Activated CD4-positive, alpha-beta T cell treated with anti-CD3 and anti-CD28 coated beads, Interleukin-2, amount 50 U/mL, for 16 hours (primary cell): ENCODE measurements at places on chromosomes 6 and 20.
A peak's percentile ranks its signal among the peaks of the same experiment; 100 is the strongest.

GRCh38 chr6:31794866-31795615 is 511 bp downstream of the VARS1 start:
- no peak for DNase-seq

- no peak for DNase-seq
Observed at GRCh38 chr6:51199105-51199552, 380.5 kb downstream of the TFAP2B start.

DNA sequence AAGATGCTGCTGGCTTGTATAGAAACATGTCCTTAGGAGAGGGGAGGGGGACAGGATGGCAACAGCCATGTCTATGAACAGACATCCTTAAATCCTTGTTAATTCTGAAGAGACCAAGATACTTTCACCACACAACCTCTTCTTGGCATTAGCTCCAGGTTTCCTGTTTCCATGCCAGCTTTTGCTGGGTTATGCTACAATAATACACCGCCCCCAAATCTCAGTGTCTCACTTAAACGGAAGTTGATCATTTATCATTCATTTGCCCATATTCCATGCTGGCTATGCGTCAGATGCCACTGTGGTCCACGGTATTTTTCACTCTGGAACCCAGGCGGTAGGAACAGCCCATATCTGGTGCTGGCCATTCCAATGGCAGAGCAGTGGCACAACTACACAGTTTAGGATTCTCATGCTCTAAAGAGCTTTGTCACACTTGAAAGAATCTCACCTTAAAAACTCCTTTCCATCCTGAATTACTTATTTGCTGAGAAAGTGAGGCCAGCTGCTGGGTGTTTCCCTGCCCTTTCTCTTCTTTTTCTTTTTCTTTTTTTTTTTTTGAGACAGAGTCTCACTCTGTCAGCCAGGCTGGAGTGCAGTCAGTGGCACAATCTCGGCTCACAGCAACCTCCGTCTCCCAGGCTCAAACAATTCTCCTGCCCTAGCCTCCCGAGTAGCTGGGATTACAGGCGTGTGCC is 3.7 kb upstream of the RNASET2 start:
- no peak for DNase-seq

DNA sequence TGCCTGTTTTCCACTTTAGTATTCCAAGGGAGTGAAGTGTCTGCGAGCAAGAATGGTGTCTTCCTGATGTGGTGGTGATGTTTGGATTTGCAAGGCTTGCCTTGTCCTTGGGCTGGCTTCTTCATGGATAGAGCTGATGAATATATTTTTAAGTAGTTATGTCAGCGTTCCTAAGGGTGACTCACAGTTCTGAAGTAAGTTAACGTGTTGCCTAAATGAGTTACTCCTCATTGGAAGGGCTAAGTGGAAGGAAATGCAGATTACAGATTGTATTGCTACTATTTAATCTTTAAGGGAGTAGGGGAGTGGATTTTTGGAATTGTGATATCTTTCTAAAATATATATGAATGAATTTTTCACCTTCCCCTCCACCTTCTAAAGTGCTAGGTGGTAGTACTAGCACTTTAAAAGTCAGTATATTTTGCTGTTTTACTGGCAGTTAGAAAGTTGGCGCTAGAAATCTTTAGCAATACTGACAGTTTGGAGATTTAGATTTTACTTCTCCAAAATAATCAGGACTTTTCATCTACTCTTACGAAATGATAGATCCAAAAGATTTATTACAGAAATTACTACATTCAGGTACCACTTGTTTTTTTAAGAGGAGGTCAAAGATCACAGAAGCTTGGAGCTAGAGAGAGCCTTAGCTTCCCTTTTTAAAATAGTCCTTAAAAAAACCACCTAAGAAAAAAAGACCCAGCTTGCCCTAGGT is 197.4 kb downstream of the JARID2 start:
- DNase-seq = no peak

GRCh38 chr20:41649489-41649888 is 31.3 kb upstream of the CHD6 start:
- DNase-seq = no peak

GRCh38 chr6:87504441-87504840 is 31.7 kb downstream of the SLC35A1 start:
- DNase-seq = no peak

DNA sequence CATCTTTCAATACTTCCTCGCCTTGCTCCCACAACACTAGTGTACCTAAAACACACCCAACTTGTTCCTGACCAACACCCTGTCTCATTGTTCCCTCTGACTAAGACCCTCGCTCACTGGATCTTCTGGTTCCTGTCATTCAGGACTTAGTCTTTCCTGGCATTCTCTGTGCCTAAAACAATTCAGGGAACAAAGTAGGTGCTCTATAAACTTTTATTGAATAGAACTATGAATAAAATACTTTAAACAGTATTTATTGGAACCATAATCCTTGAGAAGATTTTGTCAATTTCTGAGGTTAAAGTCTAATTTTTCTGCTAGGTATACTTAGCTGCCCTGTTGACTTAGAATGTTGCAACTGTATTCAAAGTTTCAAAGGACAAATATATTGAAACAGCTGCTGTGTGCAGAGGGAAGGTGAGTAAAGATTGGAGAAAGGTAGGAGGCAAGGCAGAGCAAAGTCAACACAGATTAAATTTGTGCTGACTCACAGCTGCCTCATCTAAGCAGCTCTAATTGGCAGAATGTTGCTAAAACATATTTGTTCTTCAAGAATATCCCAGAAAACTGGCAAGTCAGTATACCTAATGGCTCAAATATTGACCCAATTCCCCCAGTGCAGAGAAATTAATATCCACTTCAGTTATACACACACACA is 37.6 kb downstream of the GSTA2 start:
- no peak for DNase-seq

DNA sequence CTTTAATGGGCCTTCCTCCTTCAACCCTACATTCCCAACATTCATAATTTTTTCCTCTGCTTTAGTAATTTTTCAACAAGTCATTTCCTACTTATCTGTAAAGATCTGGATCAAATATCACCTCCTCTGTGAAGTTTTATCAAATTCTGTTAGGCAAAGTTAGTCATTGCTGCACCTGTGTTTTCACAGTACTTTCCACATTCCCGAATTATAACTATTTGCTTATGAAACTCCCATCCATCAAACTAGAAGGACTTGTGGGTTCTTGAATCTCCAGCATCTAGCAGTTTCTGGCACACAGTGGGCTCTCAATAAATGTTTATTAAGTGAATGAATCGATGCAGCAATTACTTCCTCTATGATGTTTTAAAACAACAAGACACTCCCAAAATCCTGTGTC is 257.6 kb downstream of the HDGFL1 start:
- no peak for DNase-seq

DNA sequence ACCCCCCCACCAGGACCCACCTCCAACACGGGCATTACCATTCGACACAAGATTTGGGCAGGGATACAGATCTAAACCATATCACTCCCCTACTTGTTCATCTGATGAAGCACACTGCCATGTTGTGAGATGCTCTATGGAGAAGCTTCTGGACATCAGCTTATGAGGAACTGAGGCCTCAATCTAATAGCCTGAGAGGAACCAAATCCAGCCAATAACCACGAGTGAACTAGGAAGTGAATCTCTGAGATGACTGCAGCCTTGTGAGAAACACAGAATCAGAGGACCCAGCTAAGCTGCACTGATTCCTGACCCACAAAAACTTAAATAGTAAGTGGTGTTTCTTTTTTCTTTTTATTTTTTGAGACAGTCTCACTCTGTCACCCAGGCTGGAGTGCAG is 21.6 kb upstream of the ZBTB2 start:
- no peak for DNase-seq

- DNase-seq = no peak
Observed at GRCh38 chr6:67680297-67680932, 954.7 kb upstream of the ADGRB3 start.

- no peak for DNase-seq
Observed at GRCh38 chr20:14580418-14581074, 243.1 kb upstream of the FLRT3 start.

GRCh38 chr20:11436113-11436905 is 481.4 kb upstream of the BTBD3 start:
- DNase-seq = no peak

GRCh38 chr6:56906752-56907151 is 48.2 kb upstream of the BEND6 start:
- DNase-seq = no peak

DNA sequence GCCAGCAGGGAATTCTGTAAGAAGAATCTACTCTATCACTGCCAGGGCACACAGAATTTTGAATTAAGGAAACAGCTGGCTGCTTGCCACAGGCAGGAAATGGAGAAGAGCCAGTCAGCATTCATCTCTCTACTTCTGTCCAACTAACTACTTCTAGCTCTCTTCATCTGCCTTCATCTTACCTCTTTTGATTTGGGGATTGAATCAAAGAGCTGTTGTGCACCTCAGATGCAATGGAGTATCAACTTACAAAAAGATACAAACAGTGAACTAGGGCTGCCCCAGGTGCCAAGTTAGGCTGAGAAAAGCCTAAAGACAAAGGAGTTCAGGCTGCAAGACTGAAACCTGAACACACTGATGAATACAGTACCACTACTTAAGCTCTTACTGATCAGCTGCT is 82.0 kb downstream of the PTPRK start:
- DNase-seq = no peak

DNA sequence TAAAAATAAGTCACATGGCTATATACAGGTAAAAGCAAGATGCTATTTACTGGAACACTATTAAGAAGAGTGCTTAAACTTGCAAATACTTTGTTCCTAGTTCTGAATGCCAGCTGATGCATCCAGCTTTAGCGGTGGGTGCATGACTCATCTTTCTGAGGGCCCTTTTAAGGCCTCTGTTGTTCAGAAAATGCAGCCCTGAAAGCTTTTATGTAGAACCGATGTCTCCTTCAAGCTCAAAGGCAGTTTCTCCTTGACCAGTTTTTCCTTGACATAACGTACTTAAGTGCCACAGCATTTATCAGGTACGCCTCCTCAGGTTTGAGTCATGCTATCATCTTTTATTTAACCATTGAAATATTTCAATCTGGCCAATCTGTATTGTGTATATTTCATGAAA is 82.8 kb downstream of the MLIP start:
- DNase-seq = no peak

DNA sequence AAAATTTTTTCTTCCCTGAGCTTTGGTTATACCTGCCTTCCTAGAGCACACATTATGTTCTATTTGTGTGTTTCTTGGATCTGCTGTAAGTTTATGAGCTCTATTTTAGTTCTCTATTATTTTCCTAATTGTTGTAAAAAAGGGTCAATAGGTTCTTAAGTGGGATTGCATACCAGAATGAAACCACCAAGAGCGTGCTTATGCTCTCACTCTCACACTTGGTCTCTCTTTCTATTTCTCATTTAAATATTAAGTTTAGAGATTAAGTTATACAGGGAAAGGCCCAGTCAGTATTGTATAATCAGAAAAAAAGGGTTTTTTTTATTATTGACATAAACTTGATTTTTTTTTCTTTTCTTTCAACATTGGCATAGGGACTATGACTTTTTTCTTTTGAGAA is 96.8 kb downstream of the RIMS1 start:
- DNase-seq = no peak

DNA sequence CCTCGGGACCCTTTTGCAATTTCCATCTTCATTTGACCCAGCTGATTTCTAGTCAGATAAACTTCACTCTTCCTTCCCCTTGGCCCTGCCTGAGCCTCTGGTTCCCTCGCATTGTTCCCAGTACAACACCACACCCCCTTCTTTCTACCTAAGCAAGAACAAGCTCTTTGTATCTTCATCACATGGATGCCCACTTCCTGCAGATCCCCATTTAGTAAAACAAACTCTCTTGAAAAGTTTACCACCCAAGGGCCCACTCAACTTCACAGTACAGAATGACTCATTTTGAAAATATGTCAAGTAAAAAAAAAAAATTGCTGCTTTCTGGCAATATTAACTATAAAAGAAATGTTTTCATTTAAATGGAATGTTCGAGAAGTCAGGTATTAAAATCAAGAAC is 5.2 kb downstream of the FAXC start:
- peak; percentile 46 for DNase-seq

DNA sequence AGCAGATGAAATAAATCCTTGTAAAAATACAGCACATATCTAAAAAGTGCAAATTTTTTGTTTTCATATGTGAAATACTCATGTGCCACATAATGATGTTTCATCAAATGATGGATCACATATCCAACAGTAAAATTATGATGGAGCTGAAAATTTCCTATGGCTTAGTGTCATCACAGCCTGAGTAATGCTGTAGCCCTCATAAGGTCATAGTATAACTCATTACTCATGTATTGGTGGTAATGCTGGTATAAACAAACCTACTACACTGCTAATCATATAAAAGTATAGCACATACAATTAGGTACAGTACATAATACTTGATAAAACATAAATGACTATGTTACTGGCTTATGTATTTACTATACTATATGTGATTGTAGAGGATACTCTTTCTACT is 12.9 kb downstream of the TSPYL1 start:
- DNase-seq = no peak

GRCh38 chr6:13764996-13765395 is 49.4 kb downstream of the MCUR1 start:
- no peak for DNase-seq

GRCh38 chr20:43755851-43756250 is 29.0 kb upstream of the GTSF1L start:
- DNase-seq = no peak

- DNase-seq = no peak
Observed at GRCh38 chr6:166343150-166343487, 774 bp upstream of the SFT2D1 start.

DNA sequence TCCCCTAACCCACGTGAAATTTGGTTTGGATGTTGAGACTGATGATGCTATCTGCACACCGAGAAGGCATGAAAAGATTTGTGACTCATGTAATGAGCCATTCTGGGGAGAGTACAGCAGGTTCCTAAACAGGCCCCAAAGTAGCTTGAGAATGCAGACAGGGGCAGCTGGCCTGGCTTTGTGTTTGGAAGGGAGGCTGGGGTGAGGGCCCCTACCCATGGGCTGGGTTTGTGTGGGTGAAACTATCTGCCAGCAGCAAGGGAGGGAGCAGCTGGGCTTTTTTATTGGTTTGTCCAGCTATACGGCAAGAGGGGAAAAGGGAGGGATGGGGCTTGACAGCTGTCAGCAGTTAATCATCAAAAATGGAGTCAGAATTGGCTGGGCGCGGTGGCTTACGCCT is 87.0 kb upstream of the RNF24 start:
- no peak for DNase-seq
